ENCODE measurements at places on chromosomes 12 and 14.

- DNase-seq = no peak
Observed at GRCh38 chr12:131211340-131211938, 257.7 kb downstream of the ADGRD1 start.

DNA sequence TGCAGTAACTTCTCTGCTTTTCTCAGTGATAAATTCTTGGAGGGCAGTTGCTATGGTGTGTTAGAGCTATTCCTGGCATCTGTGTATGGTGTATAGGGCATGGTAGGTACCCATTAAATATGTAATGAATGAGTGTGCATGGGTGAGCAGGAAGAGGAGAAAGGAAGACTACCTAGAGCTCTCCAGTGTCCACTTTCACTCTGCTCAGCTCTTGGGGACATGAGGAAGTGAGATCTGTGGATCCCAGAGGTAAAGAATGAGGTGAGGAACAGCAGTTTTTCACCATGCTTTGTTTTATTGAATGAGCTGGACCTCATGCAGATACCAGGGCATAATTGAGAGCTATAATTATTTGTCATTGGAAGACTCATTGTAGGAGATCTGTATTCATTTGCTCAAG, 444.8 kb upstream of the RGS6 start:
- DNase-seq = no peak

DNA sequence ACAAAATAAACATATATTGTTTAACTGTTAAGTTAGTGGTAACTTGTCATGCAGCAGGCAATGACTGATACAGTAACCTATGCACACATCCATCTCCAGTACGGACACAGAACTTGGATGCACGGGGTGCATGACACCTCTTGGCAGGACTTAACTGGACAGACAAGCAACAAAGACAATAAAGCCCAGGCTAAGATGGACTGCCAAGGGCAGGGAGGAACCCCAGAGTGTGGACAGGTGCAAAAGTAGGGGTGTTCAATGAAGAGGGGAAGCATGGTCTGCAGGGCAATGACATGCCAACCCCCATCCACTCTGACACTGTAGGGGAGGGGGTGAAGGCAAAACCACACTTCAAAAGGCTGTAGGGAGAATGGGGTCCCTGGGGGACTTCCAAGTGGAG, 11.7 kb downstream of the SSH1 start:
- no peak for DNase-seq

DNA sequence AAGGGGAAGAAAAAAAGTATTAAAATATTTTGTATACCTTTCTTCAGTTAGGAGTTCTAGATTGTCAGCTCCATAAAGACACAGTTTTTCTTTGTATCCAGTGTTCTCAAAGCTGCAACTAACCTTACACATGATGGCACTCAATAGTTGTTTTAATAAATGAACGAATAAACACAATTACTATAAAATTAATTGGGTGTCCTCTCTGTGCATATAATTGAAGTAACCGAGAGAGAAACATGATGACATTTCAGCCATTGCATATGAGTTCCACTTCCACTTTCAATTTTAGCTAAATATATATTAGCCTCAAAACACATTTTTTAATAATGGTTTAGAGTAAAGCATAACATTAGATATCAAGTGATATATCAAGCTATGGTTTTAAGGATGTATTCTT, 671.2 kb downstream of the LRFN5 start:
- no peak for DNase-seq
